ENCODE measurements at places on chromosomes 7 and 10. TPM values are rescaled to one million over a fixed set of nuclear protein-coding genes. Genes with fewer than 3 reads are reported as not detected.

GRCh38 chr10:132580143-132580542, 42.6 kb downstream of the INPP5A start:
- no peak overlapping the region for H3K27ac ChIP-seq
- no peaks in the 10 kb centered on the region for H3K36me3 ChIP-seq
- H3K4me1 ChIP-seq = peaks cover 22% of the 10 kb centered on the region
- no peak overlapping the region for H3K4me3 ChIP-seq

- no peak overlapping the region for H3K4me3 ChIP-seq
- no peaks in the 10 kb centered on the region for H3K4me1 ChIP-seq
- DNase-seq = no peak
- H3K27me3 ChIP-seq = no peaks in the 10 kb centered on the region
- no peaks in the 10 kb centered on the region for H3K36me3 ChIP-seq
- no peak overlapping the region for H3K27ac ChIP-seq
Measured at GRCh38 chr10:12825260-12825849, 176.2 kb downstream of the CCDC3 start.

GRCh38 chr7:80885757-80886156, 33.1 kb downstream of the SEMA3C start:
- DNase-seq = no peak
- 0 out of 2 replicates have a peak, but pooled peaks cover 6% of the 10 kb centered on the region for H3K36me3 ChIP-seq
- peaks cover 32% of the 10 kb centered on the region for H3K4me1 ChIP-seq
- H3K27me3 ChIP-seq = no peaks in the 10 kb centered on the region

- H3K36me3 ChIP-seq = no peaks in the 10 kb centered on the region
- H3K27me3 ChIP-seq = no peaks in the 10 kb centered on the region
- H3K4me3 ChIP-seq = no peak overlapping the region
- no peak for DNase-seq
- H3K4me1 ChIP-seq = no peaks in the 10 kb centered on the region
- no peak overlapping the region for H3K27ac ChIP-seq
Measured at GRCh38 chr7:8178353-8178752, 83.6 kb downstream of the ICA1 start.

DNA sequence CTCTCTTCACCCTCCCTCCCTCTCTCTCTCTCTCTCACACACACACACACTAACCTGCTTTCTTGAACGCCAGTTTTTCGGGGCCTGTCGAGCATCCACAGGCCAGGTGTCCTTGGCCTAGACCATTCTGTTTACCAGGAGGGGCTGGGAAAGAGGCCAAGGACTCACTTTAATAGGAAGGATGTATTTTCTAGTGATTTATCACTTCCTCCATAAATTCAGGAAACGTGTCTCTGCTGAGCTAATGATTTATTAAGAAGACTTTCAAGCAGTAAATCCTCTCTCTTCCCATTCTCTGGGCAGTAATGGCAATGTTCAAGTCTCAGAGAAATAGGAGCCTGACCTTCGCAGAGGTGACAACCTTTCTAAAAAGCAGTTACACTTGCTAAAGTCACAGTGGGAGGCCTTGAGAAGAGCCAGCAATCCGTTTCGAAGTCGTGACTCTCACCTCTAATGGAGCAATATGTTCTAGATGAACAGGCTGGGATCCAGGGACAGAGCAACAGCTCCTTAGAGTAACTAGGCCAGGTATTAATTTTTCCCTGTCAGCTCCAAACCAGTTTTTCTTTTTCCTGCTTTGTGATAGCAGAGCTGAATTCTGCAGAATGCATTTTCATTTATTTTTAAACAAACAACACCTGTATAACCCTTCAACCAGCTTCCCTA, 1357.5 kb upstream of the SORCS1 start:
- no peak for DNase-seq
- H3K27me3 ChIP-seq = no peaks in the 10 kb centered on the region
- no peaks in the 10 kb centered on the region for H3K36me3 ChIP-seq
- H3K4me3 ChIP-seq = no peak overlapping the region
- no peaks in the 10 kb centered on the region for H3K4me1 ChIP-seq

- no peaks in the 10 kb centered on the region for H3K4me1 ChIP-seq
- H3K4me3 ChIP-seq = no peak overlapping the region
- no peaks in the 10 kb centered on the region for H3K27me3 ChIP-seq
- no peak overlapping the region for H3K27ac ChIP-seq
- DNase-seq = no peak
Measured at GRCh38 chr7:90988996-90989765, 275.1 kb upstream of the FZD1 start.

DNA sequence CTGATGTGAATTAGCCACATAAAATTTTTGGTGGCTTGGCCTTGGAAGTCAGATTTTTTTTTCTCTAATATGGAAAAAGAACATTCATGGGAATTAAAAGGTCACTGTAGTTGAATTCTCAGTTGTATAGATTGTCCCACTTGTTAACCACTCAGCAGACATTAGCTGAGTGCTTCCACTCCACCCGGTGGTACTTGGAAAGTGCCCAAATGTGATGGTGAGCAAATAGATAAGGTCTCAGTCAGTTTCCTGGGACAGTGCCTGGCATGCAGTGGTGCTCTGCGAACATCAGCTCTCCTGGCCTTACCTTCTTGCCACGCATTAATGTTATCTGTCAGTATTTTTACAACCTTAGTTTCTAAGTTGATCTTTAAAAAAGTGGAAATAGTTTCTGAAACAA, 1.4 kb downstream of the ATP5F1C start:
- no peaks in the 10 kb centered on the region for H3K27me3 ChIP-seq
- H3K4me1 ChIP-seq = peaks cover 10% of the 10 kb centered on the region
- H3K27ac ChIP-seq = no peak overlapping the region
- DNase-seq = no peak

- H3K27me3 ChIP-seq = no peaks in the 10 kb centered on the region
- 0 out of 2 replicates have a peak, but pooled peaks cover 8% of the 10 kb centered on the region for H3K4me1 ChIP-seq
- H3K36me3 ChIP-seq = no peaks in the 10 kb centered on the region
- DNase-seq = no peak
Measured at GRCh38 chr7:41051535-41051934, 651.4 kb downstream of the INHBA start.

DNA sequence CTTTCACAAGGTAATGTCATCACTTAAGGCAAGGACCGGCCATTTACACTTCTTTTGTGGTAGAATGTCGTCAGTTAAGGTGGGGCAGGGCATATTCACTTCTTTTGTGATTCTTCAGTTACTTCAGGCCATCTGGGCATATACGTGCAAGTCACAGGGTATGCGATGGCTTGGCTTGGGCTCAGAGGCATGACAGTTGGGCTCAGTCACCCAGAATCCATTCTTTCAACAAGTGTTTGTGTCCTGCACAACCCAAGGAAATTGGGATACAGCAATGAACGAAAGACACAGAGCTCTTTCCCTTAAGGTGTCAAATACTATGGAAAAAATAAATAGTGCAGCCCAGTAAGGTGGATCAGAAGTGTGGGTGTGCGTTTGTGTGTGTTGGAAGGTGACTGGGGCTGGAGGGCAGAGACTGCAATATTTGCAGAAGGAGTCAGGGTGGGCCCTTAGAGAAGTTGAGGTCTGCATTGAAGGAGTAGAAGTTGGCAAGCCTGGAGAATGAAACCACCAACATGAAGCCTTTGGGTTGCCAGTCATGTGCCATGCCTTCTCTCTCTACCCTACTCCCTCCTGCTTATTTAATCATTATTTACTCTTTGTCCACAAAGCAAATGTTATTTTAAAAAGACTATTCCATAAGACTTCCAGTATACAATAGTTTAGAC, 222.8 kb upstream of the PRKCQ start:
- no peaks in the 10 kb centered on the region for H3K27me3 ChIP-seq
- no peaks in the 10 kb centered on the region for H3K36me3 ChIP-seq
- no peaks in the 10 kb centered on the region for H3K4me1 ChIP-seq
- no peak for DNase-seq
- H3K4me3 ChIP-seq = no peak overlapping the region

GRCh38 chr10:70693619-70694335, 21.5 kb downstream of the ADAMTS14 start:
- no peak overlapping the region for H3K27ac ChIP-seq
- H3K27me3 ChIP-seq = no peaks in the 10 kb centered on the region
- no peaks in the 10 kb centered on the region for H3K4me1 ChIP-seq
- no peak for DNase-seq
- no peak overlapping the region for H3K4me3 ChIP-seq

GRCh38 chr10:51273574-51273973, 199.3 kb downstream of the PRKG1 start:
- H3K27me3 ChIP-seq = no peaks in the 10 kb centered on the region
- H3K27ac ChIP-seq = no peak overlapping the region
- no peaks in the 10 kb centered on the region for H3K4me1 ChIP-seq
- DNase-seq = no peak

- no peak overlapping the region for H3K27ac ChIP-seq
- H3K36me3 ChIP-seq = no peaks in the 10 kb centered on the region
- DNase-seq = no peak
- no peak overlapping the region for H3K4me3 ChIP-seq
Measured at GRCh38 chr10:2575460-2575859, 491.9 kb upstream of the PFKP start.

DNA sequence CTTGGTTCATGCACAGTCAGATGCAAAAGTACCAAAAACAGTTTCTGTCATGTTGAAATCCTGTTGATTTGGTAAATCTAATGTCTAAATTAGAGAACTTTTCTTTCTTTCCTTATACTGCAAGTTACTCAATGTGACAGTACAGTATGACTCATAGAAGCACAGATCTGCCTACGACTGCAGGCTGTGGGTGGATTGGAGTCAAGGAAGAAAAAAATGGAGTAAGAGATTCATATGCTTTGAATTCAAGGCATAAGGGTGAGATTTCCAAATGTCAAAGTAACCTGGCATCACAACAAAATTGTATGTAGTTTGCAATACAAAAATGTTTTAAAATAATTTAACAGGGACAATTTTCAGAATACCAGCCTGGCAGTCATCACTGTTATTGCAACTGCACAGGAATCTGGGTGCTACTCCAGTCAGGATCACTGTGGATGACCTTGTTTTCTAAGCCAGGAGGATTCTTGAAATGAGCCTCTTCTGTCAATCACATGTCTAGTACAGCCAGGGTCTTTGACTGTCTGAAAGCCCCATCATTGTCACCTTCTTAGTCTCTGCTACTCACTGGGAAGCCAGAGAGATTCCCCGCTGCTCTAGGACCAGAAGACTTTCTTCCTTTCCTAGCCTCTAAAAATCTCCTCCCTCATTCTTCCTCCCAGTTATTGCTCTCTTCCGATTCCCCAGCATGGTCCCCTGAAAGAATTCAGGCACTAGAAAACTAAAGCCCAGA, 83.6 kb downstream of the CD36 start:
- H3K27me3 ChIP-seq = no peaks in the 10 kb centered on the region
- H3K27ac ChIP-seq = peak overlapping the region; percentile 89
- no peaks in the 10 kb centered on the region for H3K36me3 ChIP-seq
- peak overlapping the region; percentile 20 for H3K4me3 ChIP-seq
- peak; percentile 83 for DNase-seq

DNA sequence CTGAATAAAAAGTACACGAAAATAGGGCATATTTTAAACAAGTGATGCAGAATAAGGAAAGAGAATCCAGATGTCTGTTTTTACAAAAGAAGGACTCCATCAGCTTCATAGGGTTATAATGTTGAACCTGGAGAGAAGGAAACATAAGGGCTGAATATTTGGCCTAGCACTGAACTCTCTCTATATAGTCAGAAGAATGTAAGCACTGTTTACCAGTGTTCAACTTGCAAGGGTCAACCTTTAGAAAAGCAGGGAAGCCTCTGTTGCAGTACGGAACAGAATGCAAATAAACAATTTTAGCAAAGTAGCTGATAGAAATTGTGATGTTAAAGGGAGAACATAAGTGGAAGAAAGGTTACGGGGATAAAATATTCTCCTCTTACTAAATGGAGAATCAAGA, 16.2 kb downstream of the CDK6 start:
- no peak overlapping the region for H3K27ac ChIP-seq
- no peaks in the 10 kb centered on the region for H3K27me3 ChIP-seq
- DNase-seq = no peak
- H3K4me3 ChIP-seq = no peak overlapping the region
- 0 out of 2 replicates have a peak, but pooled peaks cover 9% of the 10 kb centered on the region for H3K36me3 ChIP-seq

DNA sequence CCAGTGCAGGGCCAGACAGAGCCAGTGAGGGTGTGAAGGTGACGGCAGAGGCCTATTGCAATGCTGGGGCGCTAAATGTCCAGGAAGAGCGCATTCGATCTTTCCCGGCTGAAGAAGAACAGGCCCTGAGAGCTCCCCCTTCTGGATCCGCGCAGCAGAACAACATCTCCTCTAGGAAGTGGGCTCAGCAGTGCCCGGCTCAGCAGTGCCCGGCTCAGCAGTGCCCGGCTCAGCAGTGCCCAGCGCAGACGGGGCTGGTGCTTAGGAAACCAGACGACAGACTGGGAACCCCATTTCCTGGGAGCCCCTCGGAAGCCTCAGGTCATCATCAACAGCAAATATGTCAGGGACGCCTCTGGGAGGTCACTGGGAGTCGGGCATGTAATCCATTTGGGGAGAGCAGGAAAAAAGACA, 4.7 kb upstream of the NOS3 start:
- H3K27me3 ChIP-seq = peaks cover 45% of the 10 kb centered on the region
- H3K4me3 ChIP-seq = no peak overlapping the region
- H3K36me3 ChIP-seq = no peaks in the 10 kb centered on the region
- H3K27ac ChIP-seq = no peak overlapping the region

DNA sequence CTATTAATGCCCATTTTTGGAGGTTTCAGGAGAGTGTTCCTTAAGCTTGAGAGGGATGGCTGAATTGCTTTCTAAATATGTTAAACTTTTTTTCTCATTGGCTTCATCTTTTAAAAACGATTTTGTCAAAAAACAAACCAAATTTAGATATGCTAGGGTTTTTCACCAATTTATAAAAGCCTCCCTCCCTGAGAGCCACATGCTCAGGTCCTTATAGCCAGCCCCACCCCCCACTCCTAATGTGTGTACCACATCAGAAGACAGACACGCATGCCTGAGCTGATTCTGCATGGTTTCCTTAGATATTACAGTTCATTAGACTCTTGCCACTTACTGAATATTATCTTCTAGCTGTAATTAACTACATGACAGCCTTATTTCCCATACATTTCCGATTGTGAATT, 2.0 kb downstream of the CUL1 start:
- H3K4me1 ChIP-seq = peaks cover 52% of the 10 kb centered on the region
- peak overlapping the region; percentile 76 for H3K4me3 ChIP-seq
- peak; percentile 57 for DNase-seq
- H3K27ac ChIP-seq = peak overlapping the region; percentile 79

GRCh38 chr10:100364175-100364574, 17.1 kb downstream of the SCD start:
- H3K27ac ChIP-seq = peak overlapping the region; percentile 70
- H3K36me3 ChIP-seq = 0 out of 2 replicates have a peak, but pooled peaks cover 3% of the 10 kb centered on the region
- H3K4me3 ChIP-seq = no peak overlapping the region
- DNase-seq = no peak

GRCh38 chr10:25933653-25934608, at the start of gene MYO3A:
Gene MYO3A (plus strand): TSS chr10:25934229. CDS start chr10:25952111, 17,882 bp downstream.
- no peaks in the 10 kb centered on the region for H3K4me1 ChIP-seq
- no peaks in the 10 kb centered on the region for H3K36me3 ChIP-seq
- H3K27ac ChIP-seq = no peak within 1 kb of the TSS
- H3K27me3 ChIP-seq = peaks cover 19% of the 10 kb centered on the region
- H3K4me3 ChIP-seq = no peak within 1 kb of the TSS

- no peak overlapping the region for H3K4me3 ChIP-seq
- H3K36me3 ChIP-seq = no peaks in the 10 kb centered on the region
- H3K27me3 ChIP-seq = no peaks in the 10 kb centered on the region
- no peak overlapping the region for H3K27ac ChIP-seq
Measured at GRCh38 chr7:80833289-80834268, 85.3 kb downstream of the SEMA3C start.

OR2A42 gene
- total RNA-seq = not detected

CRPPA gene
- total RNA-seq = 8.0 TPM

NODAL gene
- total RNA-seq = not detected

ZKSCAN5 gene
- total RNA-seq = 13.2 TPM

KIF11 gene
- 21.7 TPM for total RNA-seq

MLXIPL gene
- 24.9 TPM for total RNA-seq

HOXA1 gene
- 2.0 TPM for total RNA-seq

Data from PC-9 (cell line).